ENCODE measurements at places on chromosomes 7 and 10.

- no peak for DNase-seq
Measured at GRCh38 chr10:77798940-77799339, 127.6 kb downstream of the DLG5 start.

DNA sequence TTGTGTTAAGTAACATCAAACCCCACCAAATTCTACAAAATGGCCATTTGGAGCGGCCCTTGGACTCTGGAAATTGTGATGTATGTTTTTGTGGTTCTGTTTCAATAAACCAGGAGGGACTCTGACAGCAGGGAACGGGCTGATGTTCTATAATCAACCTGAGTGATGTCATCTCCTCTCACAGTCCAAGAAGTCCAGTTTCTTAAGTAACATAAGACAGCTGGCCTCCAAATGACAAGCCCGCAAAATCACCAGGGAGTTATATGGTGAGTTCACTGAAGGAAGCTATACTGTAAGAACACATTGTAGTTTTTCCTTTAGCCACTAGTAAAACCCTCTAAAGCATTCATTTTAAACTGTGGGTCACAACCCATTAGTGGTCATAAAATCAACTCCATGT lies 34.0 kb downstream of the GOT1 start:
- no peak for DNase-seq

DNA sequence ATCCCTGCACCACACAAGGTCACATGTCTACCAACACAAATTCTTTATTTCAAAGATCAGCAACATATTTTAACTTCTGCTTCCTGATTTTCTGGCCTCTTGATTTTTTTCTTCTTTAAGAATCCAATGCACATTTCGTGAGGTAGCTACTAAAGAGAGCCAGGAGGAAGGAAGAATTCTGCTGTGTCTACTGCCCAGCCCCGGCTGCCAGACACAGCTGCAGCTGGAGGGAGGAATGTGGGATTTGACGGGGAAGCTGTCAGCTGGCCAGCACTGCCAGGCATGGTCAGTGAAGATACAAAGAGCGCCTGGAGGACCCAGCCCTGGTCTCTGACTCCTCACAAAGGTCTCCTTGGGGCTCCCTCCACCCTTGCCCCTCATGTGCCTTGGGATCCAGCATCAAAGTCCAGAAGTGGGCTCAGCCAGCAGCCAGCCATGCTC lies 6.9 kb upstream of the AOC1 start:
- DNase-seq: no peak

DNA sequence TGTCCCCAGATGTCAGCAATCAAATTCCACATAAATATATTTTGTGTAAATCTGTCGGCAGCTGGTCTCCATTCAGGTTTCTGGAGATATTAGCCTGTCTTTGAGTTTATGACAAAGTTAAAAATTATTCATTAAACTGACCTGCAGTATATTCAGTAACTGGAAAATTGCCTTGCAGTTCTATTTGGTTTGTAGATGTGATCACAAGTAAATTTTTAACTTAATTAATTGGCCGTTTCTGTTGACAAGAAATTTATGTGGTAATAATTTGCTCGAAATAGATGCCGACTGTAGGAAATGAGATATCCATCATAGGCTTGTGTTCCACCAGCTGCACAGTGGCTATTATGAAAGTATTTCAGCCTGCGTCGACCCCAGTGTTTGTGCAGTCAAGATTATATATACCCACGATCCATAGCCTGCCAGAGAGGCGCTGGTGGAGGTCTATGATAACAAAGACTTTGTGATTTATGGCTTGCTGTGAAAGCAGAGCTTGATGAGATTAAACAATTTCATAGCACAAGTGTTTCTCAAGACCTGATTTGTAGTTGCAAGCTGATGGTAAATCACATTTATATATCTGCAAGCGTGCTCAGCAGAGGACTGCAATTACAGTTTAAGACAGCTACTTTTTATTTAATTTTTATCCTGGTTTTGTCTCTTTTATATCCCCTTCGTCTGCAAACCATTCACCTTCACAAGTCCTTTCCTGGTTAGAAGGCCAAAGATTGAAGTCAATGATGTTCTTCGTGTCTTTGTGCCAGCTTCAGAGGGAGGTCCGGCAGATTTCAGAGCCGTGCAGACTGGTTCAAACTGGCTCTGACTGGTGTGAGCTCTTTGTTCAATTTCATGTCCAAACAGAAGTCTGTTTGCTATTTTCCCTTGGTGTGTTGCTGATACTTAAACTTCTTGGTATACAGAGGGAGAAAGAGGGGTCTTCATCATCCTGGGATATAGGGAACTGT lies 850.9 kb downstream of the LRMDA start:
- DNase-seq: no peak

- no peak for DNase-seq
Measured at GRCh38 chr10:92239600-92240288, 51.1 kb downstream of the CPEB3 start.

DNA sequence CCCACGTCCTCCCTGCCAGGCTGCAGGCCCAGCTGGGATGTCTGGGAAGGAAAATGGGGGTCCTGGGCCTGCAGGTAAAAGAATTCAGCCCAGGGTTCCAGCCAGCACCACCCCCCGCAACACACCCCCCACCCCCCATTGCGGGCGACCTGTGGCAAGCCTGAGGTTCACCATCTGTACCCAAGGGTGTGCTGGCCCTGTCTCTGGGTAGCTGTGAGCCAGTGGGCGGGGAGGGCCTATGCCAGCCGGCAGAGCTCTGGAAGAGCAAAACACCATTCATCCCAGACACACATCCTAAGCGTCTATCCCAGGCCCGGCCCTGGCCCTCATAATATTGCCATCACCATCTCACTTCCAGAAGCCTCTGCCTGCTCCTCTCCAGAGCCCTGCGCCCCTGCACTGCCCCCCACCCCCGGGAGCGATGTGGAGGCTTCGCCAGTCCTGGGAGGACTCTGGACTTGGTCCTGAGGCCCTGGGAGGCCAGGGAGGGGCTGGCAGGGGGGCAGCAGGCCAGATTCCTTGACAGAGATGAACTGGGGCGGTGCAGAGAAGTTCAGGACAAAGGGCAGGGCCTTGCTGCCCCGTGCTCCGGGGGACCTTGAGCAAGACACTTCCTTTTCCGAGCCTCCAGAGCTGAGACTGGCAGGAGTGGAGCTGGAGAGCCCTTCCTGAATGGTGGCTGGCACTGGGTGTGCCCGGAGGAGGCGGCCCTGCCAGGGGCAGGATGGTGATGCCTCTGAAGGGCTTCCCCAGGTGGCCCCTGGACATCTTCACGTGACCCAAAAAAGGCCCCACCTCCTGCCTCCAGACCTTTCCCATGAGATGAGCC lies 8.7 kb upstream of the TTYH3 start:
- no peak for DNase-seq

DNA sequence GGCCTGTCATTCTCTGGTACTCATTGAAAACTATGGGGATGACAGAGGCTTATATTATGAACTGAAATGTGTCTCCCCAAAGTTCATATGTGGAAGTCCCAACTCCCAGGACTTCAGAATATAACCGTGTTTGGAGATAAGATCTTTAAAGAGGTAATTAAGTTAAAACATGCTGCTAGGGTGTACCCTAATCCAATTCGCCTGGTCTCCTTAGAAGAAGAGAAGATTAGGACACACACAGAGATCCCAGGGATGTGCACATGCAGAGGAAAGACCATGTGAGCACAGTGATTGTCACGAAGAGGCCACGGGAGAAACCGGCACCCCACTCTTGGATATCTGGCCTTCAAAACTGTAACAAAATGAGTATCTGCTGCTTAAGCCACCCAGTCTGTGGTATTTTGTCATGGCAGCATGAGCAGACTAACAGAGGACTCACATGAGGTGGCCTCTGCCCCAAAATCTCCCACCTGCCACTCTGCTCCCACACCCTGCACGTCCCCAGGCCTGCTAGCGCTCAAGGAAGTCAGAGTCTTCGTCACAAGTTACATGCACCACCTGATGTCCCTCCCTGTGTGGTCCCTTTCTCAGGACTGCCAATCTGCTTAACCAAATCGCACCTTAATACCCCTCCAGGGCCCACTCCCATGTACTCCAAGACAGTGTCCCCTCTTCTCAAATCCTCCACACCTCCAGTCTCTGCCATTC lies 26.8 kb downstream of the PLAC9 start:
- no peak for DNase-seq

DNA sequence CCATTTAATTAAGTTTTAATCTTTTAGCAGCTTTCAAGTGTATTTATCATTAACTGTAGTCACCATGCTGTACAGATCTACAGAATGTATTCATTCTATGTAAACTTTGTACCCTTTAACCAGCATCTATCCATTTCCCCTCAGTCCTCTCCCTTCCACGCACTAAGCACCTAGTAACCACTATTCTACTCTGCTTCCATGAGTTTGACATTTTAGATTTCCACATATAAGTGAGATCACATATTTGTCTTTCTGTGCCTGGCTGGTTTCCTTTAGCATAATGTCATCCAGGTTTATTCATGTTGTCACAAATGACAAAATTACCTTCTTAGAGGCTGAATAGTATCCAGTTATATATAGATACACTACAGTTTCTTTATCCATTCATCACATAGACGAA lies 79.7 kb downstream of the BTAF1 start:
- DNase-seq: no peak

- DNase-seq: no peak
Measured at GRCh38 chr7:143374561-143374960, 6.6 kb upstream of the ZYX start.

- DNase-seq: no peak
Measured at GRCh38 chr7:105800442-105800841, 76.0 kb downstream of the ATXN7L1 start.

DNA sequence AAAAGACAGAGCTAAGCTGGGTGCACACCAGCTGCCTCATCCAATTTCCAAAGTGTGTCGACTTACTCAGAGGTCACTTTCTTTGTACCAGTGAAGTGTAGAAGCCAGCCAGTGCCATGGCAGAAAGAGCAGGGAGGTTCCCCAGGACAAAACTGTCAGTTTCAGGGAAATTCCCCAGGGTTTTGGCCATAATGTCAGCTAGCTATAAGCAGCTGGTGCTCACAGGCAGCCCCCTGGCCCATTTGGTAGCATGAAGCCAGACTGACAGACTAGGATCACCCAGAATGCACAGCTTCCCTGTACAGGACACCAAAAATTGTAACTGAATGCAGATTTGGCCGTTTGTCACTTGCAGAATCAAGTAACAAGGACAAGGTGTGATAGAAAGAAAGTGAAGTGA lies 28.6 kb downstream of the MRPL32 start:
- no peak for DNase-seq

DNA sequence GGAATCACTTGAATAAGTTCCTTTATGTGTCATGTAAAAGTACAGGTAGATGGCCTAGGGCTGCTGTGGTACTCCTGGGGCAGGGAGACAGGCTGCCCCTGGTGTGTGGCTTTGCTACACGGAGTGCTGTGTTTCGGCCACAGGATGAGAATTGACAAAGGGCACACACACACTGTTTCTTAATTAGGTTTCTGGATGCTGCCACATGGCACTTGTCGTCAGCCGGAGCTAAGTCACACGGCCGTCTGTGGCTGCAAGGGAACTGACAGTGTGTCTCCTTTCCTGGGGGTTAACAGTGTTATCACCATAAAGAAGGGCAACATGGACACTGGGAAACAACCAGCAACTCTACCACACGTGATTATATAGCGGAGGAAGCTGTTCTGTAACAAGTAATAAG lies 55.7 kb upstream of the CREB5 start:
- DNase-seq: no peak

DNA sequence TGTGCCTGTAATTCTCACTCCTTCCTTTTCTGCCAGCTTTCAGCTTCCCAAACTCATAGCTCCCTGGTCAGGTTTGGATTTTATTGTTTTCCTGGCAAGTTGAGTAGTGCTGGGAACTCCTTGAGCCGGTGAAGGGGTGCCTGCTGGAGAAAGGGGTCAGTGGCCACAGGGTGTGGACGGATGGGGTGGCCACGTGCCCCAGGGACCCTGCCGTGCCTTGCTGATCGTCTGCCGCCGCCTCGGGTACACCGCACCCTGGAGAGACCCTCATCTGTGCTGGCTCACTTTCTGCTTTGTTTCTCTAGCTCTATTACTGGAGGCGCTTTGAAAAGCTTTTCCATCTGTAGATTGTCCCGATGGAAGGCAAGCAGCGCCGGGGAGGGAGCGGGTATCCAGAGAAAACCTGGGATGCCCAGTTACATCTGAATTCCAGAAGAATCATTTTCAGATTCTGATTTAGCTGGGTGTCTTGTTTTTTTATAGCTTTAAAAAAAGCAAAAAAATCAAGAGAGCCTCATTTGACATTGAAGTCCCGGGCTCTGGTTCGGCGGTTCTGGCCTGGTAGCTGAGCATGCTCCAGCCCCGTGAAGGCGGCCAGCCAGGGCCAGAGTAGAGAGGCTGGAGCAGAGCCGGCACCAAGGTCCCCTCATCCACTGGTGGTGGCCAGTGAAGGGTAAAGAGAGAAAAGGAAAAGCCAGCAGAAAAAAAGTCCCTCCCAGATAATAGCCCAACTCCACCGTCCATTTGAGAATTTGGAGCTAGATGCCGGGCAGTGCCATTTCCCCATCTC lies 510.9 kb upstream of the FOXK1 start:
- no peak for DNase-seq

DNA sequence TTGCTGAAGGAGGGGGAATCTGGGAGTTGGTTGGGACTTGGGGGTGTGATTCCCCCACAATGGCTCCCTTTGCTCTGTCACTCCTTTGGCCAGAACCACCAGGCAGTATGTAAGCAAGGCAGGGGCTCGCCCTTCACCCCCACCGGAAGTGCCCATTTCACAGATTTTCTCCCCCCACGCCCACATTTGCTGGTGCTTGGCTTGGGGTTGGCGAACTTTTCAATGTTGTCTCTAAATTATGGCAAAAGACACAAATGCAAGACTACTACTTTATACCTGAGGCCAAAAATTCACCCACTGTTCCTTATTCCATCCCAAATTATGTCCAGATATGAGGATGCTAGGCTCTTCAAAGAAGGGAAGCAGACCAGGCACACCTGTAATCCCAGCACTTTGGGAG lies 24.5 kb downstream of the RBAK start:
- DNase-seq: no peak

- no peak for DNase-seq
Measured at GRCh38 chr7:1531979-1532455, 1.5 kb downstream of the MAFK start.

- no peak for DNase-seq
Measured at GRCh38 chr7:64504581-64505120, 58.2 kb downstream of the ZNF680 start.

- DNase-seq: no peak
Measured at GRCh38 chr7:143396625-143397556, 11.8 kb downstream of the EPHA1 start.

DNA sequence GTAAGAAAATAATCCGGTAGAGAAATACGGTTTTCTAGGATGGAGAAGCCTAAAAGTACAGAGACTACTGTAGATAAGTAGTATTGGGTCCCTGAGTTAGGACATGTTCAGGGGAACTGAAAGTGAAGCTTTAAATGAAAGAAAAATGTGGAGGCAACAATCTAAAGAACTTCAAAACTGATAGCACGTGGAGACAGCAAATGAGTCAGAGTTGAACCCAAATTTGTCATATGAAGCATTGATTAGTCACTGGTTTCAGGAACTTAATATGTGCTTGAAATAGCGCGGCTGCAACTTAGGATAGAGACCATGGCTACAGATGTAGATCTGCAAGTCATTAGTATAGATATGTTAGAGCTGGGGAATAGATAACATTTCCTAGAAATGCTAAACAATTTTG lies 1138.6 kb upstream of the SORCS1 start:
- DNase-seq: no peak

- no peak for DNase-seq
Measured at GRCh38 chr10:129745186-129745750, 218.8 kb downstream of the EBF3 start.

Measured in stimulated activated CD8-positive, alpha-beta memory T cell treated with anti-CD3 and anti-CD28 coated beads, Interleukin-4, amount 100 ng/mL, for 1 hour (primary cell).